ENCODE measurements at places on chromosomes 4 and X.

DNA sequence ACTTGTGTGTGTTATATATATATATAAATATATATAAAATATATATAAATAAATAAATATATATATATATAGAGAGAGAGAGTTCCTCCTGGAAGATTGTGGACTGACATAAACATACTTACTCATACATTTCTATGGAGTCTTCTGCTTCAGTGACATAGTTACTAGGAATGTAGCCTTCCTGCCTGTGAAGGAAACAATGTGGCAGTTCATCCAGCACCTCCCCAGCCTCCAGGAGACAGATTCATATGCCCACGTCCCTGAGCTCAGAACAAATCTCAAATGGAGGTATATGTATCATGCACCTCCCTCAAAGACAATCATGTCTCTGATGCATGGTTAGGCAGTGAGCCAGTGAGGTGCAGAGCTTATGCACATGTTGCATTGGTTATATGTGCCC lies 11.4 kb upstream of the TIMM8A start:
- DNase-seq: no peak

- no peak for DNase-seq
Observed at GRCh38 chrX:1754077-1754476, 139.2 kb downstream of the ASMT start.

GRCh38 chrX:67961516-67961915 lies 417.7 kb downstream of the AR start:
- DNase-seq: no peak

DNA sequence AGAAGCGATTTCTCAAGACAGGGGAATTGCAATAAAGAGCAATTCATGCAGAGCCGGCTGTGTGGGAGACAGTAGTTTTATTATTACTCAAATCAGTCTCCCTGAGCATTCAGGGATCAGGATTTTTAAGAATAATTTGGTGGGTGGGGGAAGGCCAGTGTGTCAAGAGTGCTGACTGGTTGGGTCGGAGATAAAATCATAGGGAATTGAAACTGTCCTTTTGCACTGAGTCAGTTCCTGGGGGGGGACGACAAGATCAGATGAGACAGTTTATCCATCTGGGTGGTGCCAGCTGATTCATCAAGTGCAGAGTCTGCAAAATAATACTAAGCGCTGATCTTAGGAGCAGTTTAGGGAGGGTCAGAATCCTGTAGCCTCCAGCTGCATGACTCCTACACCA lies 502.4 kb downstream of the NLGN4X start:
- DNase-seq: no peak

GRCh38 chr4:6298852-6299251 lies 29.2 kb downstream of the WFS1 start:
- DNase-seq: no peak

All from GM13976 (cell line).